HEK293T (cell line): ENCODE measurements at places on chromosomes 1 and 21.

DNA sequence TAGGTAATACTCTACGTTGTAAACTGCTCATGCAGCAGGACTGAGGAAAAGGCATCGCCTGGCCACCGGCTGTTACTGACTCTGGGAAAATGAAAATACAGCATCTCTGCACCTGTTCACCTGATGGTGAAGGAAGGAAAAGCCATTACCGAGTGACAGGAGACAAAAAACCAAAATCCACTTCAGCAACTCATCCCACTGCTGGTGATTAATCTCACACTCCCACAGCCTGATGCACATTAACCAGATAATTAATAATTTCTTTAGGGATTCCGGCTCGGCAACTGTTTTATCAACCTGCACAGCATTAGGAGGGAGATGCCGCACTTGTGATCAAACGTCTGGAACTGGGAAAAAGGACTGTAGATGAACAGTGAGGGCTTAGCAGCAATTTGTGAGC is 183.9 kb upstream of the ESRRG start:
- DNase-seq = no peak

DNA sequence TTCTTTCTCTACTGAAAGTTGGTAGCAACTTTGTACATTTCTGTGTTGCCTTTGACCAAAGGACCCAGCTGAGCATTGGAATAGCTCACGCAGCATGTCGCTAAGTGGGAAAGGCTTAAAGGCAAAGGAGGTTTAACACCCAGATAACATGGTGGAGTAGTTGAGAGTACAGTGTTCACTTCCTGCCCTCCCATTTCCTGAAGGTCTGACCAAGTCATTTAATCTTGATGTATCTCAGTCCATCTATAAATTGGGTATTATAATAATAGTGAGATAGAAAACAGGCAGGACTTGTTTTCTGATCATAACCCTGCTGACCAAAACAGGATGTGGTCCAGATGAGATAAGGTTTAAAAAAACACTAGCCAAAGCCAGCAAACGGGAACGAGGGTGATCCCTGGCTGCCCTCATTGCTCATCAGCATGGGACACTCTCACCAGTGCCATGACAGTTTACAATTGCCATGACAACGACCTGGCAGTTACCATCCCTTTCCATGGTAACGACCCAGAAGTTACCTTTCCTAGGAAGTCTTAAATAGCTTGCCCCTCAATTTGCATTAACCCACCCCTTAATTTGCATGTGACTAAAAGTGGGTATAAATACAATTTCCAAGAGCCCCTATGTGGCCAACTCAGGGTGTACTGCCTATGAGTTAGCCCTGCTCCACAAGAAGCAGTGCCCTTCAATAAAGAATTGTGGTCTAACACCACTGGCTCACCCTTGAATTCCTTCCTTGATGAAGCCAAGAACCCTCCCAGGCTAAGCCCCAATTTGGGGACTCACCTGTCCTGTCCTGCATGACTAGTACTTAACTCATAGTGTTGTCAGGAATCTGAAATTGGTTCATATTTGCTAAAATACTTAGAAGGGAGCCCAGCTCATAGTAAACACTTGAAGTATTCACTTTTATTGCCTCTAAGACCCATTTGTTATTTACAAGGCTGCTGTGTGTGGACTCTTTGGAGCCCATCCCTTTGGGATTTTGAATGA is 28.4 kb upstream of the FHAD1 start:
- DNase-seq = no peak

DNA sequence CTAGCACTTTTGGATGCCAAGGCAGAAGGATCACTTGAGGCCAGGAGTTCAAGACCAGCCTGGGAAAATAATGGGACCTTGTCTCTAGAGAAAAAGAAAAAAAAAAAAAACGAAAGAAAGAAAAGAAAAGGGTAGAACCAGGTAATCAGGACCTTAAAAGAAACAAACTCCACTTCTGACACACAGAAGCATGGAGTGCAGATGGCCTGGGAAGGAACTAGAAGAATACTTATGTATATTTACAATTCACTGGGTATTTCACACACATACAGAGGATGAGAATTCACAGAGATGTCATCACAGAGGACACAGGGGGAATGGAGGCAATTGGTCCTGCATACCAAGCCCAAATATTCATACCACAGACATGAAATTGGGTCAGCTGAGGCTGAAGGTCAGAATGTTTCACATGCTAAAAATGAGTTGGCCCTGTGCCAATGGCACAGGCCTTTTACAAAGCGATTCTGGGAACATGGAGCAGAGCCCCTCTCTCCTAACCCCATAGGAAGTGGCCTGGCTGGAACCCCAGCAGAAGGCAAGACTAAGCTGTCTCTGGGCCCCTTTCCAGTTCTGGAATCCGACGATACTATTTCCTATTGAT is 4.4 kb downstream of the B4GALT3 start:
- no peak for DNase-seq

GRCh38 chr1:26941311-26941710 is 19.0 kb downstream of the KDF1 start:
- DNase-seq = no peak

- no peak for DNase-seq
These were observed at the start of gene SPRR2A for GRCh38 chr1:153057375-153057774. Gene SPRR2A (minus strand): TSS chr1:153057512. CDS start chr1:153056735, 777 bp downstream.

GRCh38 chr1:26574719-26575251 is 45.2 kb downstream of the RPS6KA1 start:
- DNase-seq = no peak

GRCh38 chr21:34369741-34370140 is 5.6 kb upstream of the SMIM11 start:
- DNase-seq = no peak

- no peak for DNase-seq
These were observed 258.0 kb downstream of the KCTD3 start for GRCh38 chr1:215825056-215825455.

GRCh38 chr1:218967836-218968235 is 205.8 kb upstream of the LYPLAL1 start:
- DNase-seq = no peak

- peak; percentile 36 for DNase-seq
These were observed 770 bp downstream of the NTNG1 start for GRCh38 chr1:107141491-107142126.

GRCh38 chr1:207047505-207047904 is 3.5 kb downstream of the YOD1 start:
- no peak for DNase-seq
